ENCODE measurements at places on chromosomes 11 and 22. TPM values are rescaled to one million over a fixed set of nuclear protein-coding genes. Genes with fewer than 3 reads are reported as not detected.
A peak's percentile ranks its signal among the peaks of the same experiment; 100 is the strongest.

The GVQW3 gene
- 1.1 TPM for total RNA-seq

DNA sequence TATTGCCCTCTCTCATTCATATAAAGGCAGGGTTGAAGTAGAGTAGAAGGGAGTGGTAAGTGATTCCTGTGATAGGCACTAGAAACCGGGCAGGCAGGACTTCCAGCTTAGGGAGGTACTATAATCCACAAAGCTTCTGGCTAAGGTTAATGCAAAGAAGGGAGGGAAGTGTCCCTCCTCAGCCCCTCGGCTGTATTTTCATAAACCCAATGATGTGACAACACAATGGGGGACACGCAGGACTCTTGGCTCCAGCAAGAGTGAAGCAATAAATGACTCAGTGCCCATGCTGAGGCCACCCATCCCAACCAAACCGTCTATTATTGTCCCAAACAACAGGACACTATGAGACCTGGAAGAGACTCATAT is 90.7 kb downstream of the ETS1 start:
- no peak for DNase-seq

The CYB5R3 gene
- total RNA-seq, result 57.1 TPM

GRCh38 chr22:29128891-29129807 is 56.3 kb downstream of the KREMEN1 start:
- DNase-seq, result peak; percentile 27

DNA sequence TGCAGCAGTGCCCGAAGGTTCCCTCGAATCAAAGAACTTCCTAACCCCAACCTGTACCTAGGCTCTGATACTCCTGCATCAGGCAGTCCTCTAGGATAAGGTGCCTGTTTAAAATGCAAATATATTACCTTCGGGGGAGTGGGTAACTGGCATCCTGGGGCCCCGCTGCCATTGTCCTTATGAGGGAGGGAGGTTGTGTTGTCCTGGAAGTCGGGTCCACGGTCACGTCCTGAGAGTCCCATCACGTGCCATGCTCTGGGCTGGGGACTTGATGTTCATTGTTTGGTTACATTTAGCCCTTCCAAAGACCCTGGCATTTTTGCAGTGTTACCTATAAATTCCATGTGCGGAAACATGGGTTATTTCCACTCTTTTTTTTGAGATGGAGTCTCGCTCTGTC is 67.6 kb downstream of the PARVB start:
- DNase-seq, result no peak

GRCh38 chr11:131584785-131585592 is 214.6 kb downstream of the NTM start:
- no peak for DNase-seq

DNA sequence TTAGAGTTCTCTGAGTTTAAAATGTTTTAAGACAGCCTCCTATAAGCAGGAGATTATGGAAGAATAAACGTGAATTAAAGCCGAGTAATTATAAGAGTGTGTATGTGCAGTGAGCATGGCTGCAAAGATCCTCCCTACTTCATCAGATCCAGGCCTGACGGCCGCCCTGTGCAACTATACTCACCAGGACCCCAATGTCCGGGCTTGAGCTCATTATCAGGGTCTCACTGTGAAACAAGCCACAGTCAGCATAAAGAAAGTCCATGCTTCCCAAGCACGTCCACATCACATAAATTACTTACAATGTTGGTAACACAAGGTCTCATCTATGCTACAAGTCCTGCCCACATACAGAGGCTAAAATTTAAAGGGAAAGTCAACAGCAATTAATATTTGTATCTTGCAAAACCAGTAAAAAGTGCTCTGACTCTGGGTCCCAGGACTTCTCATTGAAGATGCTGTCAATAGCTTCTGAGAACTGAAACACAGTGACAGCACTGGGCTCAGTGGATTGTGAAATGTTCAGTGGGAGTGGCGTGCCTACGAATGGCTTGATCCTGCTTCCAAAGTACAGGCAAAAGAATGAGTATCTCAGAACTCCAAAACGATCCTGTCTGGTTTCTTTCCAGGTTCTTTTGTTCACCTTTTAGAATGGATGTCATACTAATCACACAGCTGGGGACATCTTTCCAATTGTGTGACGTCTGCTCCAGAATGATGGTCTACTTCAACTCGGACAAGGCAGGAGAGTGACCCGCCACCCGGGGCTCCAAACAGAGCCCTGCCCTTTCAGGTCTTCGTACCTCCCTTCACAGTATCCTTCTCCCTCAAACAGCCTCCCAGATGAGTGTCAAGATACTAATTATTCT is 72.1 kb upstream of the ARFGAP3 start:
- DNase-seq, result no peak

DNA sequence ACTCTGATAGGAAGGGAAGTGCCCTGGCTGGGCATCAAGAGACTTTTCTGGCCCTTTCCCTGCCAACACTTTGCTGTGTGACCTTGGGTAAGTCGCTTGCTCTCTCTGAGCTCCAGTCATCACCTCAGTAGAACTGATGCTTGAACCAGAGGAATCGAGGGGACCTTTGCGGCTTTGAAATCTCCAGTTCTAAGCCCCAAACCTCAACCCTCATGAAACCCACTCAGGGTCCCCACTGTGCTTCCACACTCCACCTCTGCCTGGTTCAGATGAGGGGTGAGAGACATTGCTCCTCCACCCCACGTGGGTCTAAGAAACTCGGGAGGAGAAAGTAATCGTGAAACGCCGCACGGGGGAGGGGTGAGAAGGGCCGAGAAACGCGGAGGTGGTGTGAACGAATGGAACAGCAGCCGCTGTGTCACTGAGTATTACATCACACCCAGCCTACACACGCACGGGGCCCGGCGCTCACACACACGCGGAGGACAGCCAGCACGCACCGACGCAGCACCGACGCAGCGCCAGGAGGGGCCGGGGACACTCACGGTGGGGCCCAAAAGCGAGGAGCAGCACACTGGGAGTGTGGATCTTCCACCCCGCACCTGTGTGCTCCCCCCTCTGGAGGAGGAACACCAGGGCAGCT is 4.3 kb downstream of the RTN4RL2 start:
- DNase-seq, result no peak

The SLCO2B1 gene
- total RNA-seq, result 2.0 TPM

The HTR3A gene
- not detected for total RNA-seq

DNA sequence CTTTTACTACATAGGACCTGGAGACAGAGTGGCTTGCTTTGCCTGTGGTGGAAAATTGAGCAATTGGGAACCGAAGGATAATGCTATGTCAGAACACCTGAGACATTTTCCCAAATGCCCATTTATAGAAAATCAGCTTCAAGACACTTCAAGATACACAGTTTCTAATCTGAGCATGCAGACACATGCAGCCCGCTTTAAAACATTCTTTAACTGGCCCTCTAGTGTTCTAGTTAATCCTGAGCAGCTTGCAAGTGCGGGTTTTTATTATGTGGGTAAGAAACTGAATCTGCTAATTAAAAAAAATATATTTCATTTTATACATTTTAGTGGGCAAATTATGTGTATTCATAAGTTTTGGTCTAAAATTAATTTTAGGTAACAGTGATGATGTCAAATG is 7.8 kb downstream of the BIRC3 start:
- DNase-seq, result no peak

DNA sequence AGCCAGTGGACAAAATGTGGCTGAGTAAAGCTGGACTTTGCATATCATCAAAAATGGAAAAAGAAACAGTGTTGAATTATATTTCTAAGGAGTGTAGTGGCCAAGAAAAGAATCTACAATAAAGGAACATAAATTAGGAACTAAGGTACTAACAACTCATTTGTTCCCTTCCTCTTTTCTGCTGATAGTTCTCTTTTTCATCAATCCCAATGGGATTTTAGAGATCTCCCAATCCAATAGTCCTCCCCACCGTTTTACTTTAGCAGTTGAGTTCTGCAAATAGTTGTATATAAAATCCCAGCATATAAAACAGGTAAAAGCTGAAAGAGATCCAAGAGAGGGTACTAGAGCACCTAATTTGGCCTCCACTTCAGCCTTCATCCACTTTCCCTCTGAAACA is 2.0 kb downstream of the PRCP start:
- no peak for DNase-seq

The WNT7B gene
- total RNA-seq, result 4.5 TPM

The APBB1 gene
- 58.4 TPM for total RNA-seq

DNA sequence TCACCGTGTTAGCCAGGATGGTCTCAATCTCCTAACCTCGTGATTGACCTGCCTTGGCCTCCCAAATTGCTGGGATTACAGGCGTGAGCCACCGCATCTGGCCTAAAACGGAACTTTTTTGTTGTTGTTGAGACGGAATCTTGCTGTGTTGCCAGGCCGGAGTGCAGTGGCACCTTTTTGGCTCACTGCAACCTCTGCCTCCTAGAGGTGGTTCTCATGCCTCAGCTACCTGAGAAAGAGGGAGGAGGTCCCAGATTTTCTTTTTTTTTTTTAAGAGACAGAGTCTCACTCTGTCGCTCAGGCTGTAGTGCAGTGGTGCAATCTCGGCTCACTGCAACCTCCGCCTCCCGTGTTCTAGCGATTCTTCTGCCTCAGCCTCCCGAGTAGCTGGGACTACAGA is 7.9 kb upstream of the MCHR1 start:
- DNase-seq, result no peak

DNA sequence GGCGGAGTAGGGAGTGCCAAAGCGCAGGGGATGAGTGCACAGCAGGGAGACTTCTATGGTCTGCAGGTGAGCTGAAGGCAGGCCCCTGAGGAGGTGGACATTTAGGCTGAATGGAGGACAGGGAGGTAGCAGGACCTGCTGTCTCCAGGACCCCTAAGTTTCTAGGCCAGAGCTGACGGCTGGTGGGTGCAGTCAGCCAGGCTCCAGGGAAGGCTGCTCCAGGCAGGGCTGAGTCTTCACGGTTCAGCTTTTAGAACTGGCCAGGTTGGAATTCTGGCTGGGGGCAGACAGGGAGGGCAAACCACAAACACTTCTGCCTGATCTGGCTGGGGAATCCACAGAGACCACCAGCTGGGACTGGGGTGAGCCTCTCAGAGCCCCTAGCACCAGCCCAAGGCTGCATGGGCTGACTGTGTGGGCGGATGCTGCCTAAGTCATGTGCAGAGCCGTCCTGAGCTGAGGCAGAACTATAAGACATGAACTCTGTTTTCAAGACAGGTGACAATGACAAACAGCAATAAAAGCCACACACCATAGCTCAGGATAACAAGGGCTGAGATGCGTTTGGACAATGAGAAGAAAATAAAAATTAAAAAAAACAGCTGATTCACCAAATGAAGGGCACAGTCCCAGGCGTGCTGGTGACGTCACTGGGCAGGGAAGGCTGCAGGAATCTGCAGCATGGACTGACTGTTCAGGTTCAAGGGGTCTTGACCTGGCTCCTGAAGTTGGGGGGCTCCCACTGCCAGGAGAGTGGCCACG is 10.4 kb upstream of the MALAT1 start:
- DNase-seq, result peak; percentile 68

The OR8G5 gene
- total RNA-seq, result not detected

GRCh38 chr11:79441461-79441875 is 638 bp upstream of the TENM4 start:
- DNase-seq, result no peak
